Inflammatory macrophage treated with lipopolysaccharide for 1 hour (primary cell): ENCODE measurements at places on chromosomes 2 and 18.
A peak's percentile ranks its signal among the peaks of the same experiment; 100 is the strongest.

DNA sequence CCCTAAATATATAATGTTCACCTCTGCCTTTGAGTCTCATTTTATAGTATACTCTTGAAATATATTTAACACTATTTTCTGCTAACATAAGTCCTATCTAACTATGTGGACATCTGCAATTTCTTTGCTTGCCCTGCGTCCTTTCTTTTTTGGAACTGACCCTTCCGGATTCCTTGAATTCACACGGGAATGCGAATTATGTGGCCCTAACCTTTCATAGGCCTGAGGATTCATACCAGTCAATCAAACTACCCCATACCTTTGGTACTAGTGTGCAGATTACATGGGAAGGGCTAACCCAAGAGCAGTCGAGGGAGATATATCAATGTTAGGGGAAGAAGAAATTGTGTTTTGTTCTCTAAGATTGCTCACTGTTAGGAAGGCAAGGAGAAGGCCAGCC lies 56.4 kb downstream of the NRXN1 start:
- DNase-seq = no peak

DNA sequence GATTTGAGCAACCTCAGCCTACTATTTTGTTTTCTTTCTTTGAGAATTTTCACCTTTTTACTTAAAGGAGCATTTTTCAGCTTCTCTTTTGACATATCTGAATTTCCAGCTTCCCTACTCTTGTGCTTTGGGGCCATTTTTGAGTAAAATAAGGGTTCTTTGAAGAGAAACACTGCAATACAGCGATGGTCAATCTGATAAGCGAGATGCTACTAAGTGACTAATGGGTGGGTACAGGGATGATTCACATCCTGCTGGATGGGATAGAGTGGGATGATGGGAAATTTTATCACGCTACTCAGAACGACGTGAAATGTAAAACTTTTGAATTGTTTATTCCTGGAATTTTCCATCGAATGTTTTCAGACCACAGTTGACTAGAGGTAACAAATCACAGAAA lies 211.5 kb downstream of the TMEM247 start:
- no peak for DNase-seq

DNA sequence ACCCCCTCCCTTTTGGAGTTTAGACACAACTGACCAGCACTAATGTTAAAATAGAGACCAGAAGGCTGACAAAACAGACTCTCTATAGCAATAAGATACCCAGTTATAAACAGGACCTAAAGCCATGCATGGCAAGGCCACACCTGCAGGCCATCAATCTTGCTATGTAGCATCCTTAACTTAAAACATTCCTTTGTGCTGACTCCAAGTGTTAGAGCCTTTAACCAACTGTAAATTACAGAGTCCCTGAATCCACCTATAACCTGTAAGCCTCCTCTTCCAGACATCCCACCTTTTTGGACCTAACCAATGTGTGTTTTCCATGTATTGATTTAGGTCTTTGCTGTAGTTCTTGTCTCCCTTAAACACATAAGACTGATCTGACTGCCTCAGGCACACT lies 17.9 kb downstream of the ANKMY1 start:
- DNase-seq = no peak

GRCh38 chr2:133636287-133636686 lies 68.0 kb upstream of the NCKAP5 start:
- DNase-seq = no peak

DNA sequence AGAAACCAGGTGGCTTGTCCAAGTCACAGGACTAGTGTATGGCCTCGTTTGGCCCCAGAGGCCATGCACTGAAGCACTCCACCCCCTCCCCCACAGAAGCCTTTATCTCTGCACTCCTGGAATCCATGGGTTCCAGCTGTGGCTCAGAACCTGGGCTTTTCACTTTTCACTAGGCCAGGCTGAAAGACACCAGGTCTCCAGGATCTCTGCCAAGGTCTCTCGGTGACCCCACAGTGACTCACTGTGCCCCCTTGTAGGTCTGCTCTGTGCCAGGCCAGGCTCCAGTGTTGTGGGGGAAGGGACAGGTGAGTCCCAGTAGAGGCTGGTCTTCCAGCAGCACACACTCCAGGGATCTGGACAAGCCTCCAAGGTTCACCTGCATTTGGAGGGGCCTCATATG lies 31.0 kb upstream of the GLI2 start:
- DNase-seq = no peak

GRCh38 chr18:65057439-65058083 lies 693.3 kb upstream of the CDH7 start:
- DNase-seq = no peak

DNA sequence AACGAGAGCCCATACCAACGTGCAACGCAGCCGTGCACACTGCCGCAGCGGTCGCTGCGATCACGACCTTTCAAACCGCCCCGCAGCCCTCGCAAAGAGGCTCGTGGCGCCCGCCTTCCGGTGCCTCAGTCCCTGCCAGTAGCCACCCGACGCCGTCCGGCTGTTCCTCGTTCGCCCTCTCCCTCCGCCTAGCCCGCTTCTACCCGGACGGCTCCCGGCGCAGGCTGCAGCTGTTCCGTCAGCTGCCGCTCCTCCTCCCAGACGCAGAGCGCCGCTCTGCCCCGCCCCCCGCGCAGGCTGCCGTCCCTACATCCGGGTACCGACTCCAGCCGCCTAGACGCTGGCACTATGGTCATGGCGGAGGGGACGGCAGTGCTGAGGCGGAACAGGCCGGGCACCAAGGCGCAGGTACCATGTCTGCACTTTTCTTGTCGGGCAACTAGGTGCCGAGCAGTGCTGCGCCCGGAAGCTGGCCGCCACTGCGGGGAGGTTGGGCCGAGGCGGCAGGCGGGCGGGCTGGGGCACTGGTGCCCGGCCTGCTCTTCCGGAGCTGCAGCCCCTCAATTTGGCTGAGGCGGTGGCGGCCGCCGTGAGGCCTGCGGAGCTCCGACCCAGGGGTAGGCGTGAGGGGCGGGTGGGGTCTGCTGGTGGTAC lies at the start of gene MOB4:
Gene MOB4 (plus strand): TSS at position 328 of the 654 bp plus-strand sequence. CDS start 21 bp downstream, at position 349.
- peak; percentile 93 for DNase-seq

- DNase-seq = peak; percentile 49
Measured at GRCh38 chr2:84856787-84857186, 24.1 kb downstream of the TRABD2A start.

DNA sequence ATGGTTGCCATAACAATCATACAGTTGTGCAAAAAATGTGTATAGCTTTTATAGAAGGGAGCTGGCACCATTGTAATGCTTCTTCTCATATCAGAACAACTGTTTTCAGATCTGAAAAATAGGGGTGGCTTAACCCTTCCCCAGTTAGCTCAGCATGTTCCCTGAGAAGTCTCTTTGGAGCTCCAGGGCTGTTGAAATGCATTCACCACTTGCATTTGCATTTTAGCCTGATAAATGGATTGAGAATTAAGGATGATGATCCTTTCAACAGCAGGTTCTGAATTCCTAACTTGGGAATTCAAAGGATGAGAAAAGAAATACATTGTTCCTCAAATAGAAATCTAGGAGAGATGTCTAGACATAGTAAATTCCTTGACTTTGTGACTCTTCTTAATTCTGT lies 181.7 kb upstream of the ALPP start:
- DNase-seq = no peak

DNA sequence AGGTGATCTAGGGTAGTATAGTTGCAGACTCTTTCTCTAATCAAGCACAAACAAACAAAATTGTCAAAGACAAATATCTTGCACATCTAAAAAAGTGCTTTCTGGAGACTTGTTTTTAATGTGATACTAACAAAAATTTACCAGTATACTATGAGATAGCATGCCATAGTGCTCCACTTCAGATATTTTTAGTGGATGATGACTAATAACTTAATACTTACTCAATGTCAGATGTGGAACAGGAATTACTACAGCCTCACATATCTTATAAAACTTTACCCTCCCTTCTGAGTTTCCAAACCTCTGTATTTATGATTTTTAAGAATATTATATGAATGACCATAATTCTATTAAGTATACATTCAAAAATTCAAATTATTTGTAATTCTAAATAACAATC lies 1162.0 kb upstream of the SLC39A10 start:
- DNase-seq = no peak

DNA sequence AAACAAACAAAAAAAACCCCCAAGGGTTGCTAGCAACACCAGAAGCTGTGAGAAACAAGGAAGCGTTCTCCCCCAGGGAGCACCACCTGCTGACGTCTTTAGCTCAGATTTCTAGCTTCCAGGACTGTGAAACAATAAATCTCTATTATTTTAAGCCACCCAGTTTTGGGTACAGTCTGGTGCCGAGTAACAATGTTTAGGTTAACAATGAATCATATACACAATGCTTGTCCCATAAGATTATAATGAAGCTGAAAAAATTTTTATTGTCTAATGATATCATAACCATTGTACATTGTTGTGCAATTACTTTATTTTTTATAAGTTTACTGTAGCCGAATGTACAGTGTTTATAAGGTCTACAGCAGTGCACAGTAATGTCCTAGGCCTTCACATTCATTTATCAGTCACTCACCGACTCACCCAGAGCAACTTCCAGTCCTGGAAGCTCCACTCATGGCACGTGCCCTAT lies 72.1 kb upstream of the CAB39 start:
- DNase-seq = no peak

DNA sequence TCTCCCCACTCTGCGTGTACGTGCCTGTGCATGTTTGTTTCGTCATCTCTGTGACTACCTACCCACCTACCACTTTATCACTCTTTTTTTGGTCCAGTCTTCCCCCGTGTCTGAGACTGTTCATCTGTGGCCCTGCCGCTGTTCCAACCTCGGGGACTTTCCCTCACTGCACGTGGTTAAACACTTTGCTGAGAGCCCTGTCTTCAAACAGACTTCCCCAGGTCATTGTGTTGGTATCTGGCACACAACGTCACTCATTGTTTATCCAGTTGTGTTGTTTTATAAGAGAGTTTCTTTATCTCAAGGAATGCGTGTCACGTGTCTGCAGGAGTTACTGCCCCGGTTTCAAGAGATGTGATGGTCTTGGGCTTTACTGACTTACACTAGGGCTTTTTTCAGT lies 262.0 kb upstream of the RASGRP3 start:
- no peak for DNase-seq

GRCh38 chr2:203905656-203906055 lies 30.9 kb upstream of the ICOS start:
- no peak for DNase-seq

DNA sequence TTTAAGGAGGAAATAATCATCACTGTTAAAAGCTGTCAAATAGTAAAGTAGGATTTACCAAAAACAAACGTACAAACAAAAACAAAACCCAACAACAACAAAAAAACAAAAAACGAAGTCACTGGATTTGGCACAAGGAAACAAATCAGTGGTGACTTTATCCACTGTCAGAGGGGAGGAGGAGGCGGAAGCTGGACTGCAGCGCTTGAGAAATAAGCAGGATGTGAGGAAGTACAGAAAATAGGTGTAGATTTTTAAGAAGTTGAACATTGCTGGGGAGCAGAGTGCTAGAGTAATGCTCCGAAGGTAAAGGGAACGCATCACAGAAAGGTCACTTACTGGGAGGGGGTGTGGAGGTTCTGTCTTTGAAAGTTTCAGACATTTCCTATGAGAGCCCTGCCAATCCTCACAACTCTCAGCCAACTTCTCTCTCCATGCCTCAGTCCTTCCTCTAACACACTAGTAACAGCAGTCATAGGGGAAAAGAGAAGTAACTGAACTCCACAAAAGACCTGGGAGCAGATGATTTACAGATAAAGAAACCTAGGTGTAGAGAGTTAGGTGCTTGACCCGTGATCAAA lies 220.2 kb upstream of the SMAD7 start:
- peak; percentile 52 for DNase-seq

GRCh38 chr2:136119717-136120675 lies 2.0 kb upstream of the CXCR4 start:
- DNase-seq = no peak

GRCh38 chr2:214135966-214136365 lies 274.9 kb upstream of the VWC2L start:
- no peak for DNase-seq

DNA sequence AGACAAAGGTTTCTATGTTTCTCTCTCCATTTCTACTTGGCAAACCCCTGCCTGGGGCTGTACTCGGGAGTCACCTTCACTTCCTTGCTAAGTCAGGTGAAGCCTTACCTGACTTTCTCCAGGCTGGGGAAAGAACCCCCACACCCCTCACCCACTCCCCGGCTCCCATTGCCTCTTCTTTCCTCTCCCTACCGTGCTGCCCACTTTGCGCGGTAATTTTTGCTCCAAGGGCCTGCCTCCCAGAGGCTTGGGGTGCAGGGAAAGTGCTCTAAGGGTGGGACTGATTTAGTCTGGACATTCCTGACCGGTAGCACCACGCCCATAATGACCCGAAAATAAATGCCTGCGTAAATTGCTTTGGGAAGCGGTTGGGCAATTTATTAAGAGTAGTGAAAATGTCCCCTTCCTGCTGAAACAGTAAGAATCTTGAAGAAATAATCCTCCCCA lies 49.1 kb upstream of the ATP6V1B1 start:
- no peak for DNase-seq

DNA sequence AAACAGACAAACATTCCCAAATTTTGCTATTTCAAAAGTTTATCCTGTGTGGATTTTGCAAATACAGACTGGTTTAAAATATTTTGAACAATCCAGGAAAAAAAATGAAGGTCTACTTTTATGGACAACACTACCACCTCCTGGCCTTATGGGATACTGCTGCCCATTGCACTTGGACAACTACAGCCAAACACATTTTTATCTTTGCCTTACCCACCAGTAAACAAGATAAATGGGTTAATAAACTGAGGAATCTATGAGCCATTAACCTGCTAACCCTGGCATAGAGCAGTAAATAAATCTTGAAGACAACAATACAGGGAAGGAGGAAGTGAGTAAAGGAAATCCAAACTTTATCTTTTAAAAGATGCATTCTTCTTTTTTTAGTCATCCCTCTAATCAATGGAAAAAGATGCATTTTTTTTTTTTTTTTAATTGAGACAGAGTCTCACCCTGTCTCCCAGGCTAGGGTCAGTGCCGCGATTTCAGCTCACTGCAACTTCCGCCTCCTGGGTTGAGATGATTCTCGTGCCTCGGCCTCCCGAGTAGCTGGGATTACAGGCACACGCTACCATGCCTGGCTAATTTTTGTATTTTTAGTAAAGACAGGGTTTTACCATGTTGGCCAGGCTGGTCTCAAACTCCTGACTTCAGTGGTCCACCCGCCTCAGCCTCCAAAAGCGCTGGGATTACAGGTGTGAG lies 2.1 kb upstream of the SPIRE1 start:
- peak; percentile 30 for DNase-seq

GRCh38 chr2:238938401-238939055 lies 90.6 kb downstream of the TWIST2 start:
- no peak for DNase-seq

GRCh38 chr2:9230051-9230802 lies 23.6 kb downstream of the ASAP2 start:
- no peak for DNase-seq

GRCh38 chr2:75321599-75321922 lies 122.2 kb upstream of the TACR1 start:
- DNase-seq = no peak
